ENCODE measurements at places on chromosomes 4 and X. TPM values are rescaled to one million over a fixed set of nuclear protein-coding genes. Genes with fewer than 3 reads are reported as not detected.

CFAP97 gene
- total RNA-seq: 25.9 TPM

GABRG1 gene
- total RNA-seq: not detected

PROM1 gene
- total RNA-seq: 5.8 TPM

CA5B gene
- 10.5 TPM for total RNA-seq

GRCh38 chr4:41200486-41201017 is 13.8 kb downstream of the APBB2 start:
- DNase-seq: no peak

GRCh38 chr4:170853422-170854021 is 763.8 kb upstream of the AADAT start:
- DNase-seq: peak; percentile 20

DNA sequence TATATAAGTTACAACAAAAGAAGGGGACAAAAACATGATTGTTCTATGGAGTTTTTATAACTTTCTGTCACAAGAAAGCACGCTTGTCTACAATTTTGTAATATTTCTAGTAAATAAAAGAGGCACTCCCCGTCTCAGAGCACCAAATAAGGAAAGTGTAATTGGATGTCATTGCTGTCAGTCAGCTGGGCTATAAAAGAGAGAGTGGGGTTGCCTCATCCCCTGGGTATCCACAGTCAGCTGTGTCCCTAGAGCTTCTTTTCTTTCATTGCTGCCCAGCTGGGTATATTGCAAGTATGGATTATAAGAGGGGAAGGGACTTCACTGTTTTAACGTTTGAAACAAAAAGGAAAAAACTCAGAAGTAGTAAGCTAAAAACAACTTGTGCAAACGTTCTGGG is 61.3 kb downstream of the NPNT start:
- DNase-seq: no peak

DNA sequence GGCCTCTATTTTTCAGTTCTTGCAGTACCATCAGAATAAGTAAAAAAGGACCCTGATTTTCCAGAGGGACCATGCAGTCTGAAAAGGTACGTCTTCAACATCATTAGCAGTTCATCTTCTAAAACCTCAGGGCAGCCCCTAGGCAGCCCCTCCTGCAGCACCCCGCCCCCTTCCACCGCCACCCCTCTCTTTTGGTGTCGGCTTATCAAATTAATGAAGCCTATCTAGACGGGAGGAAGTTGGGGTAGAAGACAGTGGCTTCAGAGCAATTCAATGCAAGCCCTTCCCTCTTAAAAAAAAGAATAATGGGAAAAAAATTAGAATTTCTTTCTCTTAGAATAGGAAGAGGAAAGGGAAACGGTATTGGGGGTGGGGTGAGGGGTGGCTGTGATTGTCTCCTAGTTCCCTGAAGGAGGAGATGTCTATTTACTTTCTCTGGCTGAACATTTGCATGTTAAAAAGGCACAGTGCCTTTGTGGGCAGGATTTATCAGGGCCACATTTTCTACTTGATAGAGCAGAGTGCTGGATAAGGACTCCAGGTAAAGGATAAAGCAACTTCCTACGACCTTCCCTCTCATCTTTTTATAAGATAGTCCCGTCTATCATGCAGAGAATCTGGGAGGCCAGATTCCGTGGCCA is 159.4 kb downstream of the MGST2 start:
- DNase-seq: no peak

- no peak for DNase-seq
Measured at GRCh38 chr4:140220058-140220457, 66.1 kb upstream of the MAML3 start.

DNA sequence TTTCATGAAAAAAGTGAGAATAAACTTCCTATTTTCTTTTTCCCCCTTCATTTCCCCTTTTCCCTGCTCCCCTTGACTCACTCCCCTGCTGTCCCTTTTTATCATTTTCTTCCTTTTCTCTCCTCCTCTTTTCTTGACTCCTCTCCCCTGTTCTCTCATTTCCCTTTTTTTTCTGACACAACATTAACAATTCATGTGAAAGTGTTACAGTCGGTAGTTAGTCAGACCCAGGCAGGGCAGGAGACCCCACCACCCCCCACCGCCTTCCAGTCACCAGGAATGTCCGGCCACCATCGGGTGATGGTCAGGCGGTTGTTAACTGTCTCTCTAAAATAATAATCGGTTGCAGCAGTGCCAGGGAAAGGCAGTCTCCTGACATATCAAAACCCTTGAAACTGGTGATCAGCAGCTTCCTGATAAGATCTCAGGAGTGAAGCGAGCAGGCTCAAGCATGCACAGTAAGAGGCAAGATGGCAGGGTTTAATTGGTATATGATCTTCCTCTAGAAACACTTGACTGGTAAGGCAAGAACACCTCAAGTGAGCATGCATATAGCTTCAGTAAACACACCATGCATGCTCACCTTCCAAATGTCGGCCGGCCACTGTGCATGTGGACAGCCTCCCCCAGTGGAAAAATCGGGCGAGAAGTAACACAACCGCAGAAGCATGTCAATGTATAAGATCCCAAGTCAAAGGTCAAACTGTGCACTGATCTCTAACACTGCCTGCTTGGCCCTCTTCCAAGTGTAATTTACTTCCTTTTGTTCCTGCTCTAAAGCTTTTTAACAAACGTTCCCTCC is 191.4 kb downstream of the NDST4 start:
- DNase-seq: no peak

Data from left cardiac atrium (tissue), 4 donors.